ENCODE measurements at places on chromosomes 16 and 17. TPM values are rescaled to one million over a fixed set of nuclear protein-coding genes. Genes with fewer than 3 reads are reported as not detected.

- peak; percentile 78 for DNase-seq
These were observed 251.1 kb downstream of the SEC14L1 start for GRCh38 chr17:77391668-77392375.

GRCh38 chr17:58492238-58493121 is 4.3 kb upstream of the HSF5 start:
- DNase-seq: peak; percentile 44

DNA sequence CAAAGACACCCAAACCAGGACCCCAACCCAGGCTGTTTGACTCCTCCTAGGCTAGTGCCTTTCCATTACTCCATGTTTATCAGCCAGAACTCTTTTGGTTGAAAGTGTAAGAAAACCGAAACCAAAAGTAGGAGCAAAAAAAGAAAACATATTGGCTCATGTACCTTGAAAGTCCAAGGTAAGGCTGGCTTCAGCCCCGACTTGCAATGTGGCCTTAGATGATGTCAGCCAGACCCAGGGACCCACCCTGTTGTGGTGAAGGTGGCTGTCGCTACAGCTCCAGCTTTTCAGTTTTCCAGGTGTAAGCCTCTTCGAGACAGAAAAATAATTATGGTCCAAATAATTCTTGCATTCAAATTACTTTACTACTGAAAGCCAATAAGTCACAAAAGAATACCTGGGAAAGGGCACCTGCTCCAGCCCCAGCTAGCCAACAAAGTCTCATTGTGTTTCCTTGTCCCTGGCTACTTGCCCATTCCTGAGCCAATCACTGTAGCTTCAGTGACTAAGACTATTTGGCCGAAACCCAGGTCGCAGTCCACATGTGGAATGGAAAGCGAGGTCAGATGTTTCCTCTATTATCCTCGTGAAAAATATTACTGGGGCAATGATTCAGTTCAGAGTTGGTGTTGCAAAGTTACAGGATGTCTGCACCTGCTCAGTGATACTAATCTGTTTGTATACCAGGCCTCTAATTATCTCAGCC is 20.7 kb downstream of the DNAH9 start:
- no peak for DNase-seq

DNA sequence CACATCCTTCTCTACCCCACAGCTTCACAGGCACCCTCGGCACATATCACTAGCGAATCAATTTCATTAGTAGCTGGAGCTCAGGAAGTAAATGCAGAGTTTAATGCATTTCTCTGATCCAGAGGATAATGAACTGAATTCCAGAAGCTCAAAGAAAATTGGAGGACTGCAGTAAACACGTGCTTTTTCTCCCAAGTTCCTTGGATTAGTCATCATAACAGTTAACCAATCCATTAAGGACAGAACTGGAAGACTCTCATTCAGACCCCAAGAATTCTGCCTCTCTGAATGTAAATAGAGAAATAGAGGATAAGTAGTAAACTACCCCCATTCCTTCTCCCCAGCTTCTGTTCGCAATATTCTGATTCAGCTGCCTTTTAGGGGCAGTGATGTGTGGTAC is 40.7 kb downstream of the DUSP14 start:
- no peak for DNase-seq

Gene ATAD5
- 30.0 TPM for total RNA-seq

Gene HSF5
- 3.0 TPM for total RNA-seq

GRCh38 chr17:10757647-10758046 is 27.8 kb upstream of the TMEM220 start:
- no peak for DNase-seq

DNA sequence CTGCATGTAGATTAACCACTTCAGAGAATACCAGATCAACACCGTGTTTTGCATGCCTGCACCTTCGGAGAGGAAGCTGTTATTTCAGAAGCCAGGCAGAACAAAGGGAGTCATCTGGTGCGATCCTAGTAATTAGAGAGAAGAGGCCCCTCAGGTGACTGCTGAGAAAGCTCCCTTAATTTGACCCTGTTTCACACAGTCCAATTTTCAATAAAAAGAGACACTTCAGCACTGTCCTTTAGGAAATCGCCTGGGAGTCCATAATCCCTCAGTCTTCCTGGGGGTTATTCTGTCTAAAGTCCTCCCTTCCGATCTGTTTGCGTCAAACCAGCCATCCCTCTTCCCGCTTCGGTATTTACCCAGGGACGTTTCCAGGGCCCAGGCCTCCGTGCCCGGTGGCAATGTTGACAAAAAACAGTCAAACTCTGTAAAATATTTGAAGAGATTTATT is 23.4 kb upstream of the TNRC6C start:
- DNase-seq: no peak

DNA sequence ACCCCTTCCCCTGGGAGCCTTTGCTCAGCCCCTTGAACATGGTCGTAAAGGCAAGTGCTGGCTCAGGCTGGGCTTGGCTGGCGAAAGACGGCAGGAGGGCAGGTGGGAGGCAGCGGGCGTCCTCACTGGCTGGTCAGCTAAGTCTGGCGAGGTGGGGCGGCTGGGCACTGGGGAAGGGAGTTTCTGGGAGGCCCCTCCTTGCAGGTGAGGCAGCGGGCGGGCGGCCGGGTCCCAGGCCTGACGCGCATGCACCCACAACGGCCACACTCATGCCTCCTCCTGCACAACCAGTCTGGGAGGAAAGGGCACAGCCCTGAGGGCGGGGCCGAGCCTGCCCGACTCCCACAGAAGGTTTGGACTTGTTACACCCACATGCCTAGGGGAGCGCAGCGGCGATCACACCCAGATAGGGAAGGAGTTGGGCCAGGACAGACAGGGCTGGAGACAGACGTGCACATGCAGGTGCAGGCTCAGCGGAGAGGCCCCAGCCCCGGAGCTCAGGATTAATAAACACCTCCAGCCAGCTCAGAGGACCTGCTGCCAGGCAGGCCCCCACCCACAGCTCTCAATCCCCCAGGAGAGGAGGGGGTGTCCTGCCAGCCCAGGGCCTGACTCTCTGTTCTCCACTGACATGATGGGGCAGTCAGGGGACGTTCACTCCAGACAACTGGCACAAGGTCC is at the start of gene EVPL:
EVPL (minus strand) TSS at position 148 of the 681 bp plus-strand sequence; CDS start at position 40, 108 bp downstream.
- no peak for DNase-seq

- DNase-seq: no peak
These were observed 240.7 kb downstream of the CDH13 start for GRCh38 chr16:82867485-82867884.

GRCh38 chr16:50581845-50582244 is 33.6 kb downstream of the NKD1 start:
- DNase-seq: no peak

Gene HSD11B2
- 1.3 TPM for total RNA-seq

- no peak for DNase-seq
These were observed 20.7 kb downstream of the TOM1L2 start for GRCh38 chr17:17951524-17951923.

- DNase-seq: peak; percentile 34
These were observed 50.5 kb downstream of the DYNLRB2 start for GRCh38 chr16:80591071-80591915.

Gene MEOX1
- total RNA-seq: 0.34 TPM

GRCh38 chr16:48081656-48082055 is 74.1 kb downstream of the ABCC12 start:
- DNase-seq: no peak

Gene DHX58
- total RNA-seq: 38.4 TPM

GRCh38 chr17:80349151-80349651 is 65.8 kb upstream of the ENDOV start:
- no peak for DNase-seq

Gene C16orf89
- total RNA-seq: not detected

DNA sequence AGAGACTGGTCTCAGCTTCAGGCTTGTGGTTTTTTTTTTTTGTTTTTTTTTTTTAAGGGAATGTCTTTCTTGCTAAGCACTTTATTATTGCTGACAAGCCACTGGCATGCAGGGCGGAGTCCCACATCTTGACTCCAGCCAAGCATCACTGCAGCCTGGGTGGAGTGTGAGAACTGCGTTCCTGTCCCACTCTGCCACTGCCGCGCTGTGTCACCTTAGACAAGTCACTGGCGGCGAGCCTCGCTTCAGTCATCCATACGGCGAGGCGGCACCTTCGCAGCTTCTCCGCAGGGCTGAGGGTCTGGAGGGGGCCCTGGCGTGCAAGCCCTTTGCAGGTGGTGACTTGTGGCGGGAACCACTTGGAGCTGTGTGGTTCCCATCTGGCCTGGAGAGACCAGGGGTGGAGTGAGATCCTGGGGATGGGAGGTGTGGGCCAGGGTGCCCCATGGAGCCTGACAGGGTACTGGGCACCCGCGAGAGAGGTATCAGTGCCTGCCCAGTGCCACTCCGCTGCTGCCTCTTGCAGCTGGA is 99.1 kb upstream of the CIBAR2 start:
- no peak for DNase-seq

- no peak for DNase-seq
These were observed 49.9 kb downstream of the MAP1LC3B start for GRCh38 chr16:87441886-87442580.

Gene HBA1
- not detected for total RNA-seq

GRCh38 chr17:36185416-36185815 is 9.0 kb upstream of the TBC1D3B start:
- no peak for DNase-seq

Gene PRAC2
- not detected for total RNA-seq

DNA sequence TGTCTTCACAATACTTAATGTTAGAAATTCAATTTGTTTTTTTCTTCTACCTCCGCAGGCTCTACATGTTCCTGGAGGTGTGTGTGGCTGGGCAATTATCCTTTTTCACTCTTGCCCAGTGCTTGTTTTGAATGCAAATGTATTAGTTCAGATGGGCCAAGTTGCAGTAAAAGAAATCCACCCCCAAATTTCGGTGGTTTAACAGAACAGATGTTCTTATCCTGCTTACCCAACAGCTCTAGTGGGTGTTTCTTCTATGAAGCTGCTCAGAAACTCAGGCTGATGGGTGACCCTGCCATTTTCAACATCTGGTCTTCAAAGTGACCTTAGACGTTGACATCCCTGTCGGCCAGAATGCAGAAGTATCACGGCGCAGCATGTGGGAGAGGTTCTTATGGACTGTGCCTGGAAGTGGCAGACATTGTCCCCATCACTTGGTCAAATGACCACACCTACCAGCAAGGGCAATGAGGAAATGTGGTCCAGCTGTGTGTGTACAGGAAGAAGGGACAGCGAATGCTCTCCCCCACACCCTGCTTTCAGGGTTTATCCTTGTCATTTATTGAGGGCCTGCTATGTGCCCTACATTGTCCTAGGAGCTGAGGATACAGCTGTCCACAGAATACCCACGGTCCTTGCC is 157.3 kb downstream of the CDH13 start:
- DNase-seq: no peak

- no peak for DNase-seq
These were observed 64.1 kb upstream of the CACNG4 start for GRCh38 chr17:66900126-66901010.

- DNase-seq: no peak
These were observed 19.0 kb upstream of the ZNF652 start for GRCh38 chr17:49381033-49381432.

Gene TPSG1
- not detected for total RNA-seq

DNA sequence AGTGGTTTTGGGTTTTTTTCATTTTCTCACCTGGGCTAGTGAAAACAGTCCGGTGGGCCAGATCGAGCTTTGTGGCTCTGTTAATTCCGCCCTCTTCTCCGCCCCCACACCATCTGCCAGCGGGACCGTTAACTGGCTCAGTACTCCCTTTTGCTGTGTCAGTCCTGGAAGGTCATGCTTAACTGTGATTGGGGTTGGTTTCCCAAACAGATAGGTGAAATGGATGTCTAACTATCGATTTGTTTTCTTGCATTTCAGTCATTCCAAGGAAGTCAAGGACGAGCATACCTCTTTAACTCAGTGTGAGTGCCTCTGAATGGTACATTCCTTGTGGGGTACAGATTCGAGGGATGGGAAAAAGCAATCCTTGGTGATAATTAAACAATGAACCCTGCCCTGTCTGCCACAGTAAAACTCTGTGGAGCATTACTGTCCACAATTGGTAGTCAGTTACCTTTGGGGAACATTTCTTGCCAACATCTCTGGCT is 56.7 kb downstream of the YPEL2 start:
- DNase-seq: no peak

Gene ADAD2
- total RNA-seq: not detected

GRCh38 chr16:69404275-69404805 is 18.5 kb upstream of the TERF2 start:
- DNase-seq: no peak
